ENCODE measurements at places on chromosomes 2 and 18. TPM values are rescaled to one million over a fixed set of nuclear protein-coding genes. Genes with fewer than 3 reads are reported as not detected.

- DNase-seq, result no peak
These were observed 2.6 kb downstream of the THADA start for GRCh38 chr2:43593254-43593653.

- DNase-seq, result no peak
These were observed 110.8 kb downstream of the SETBP1 start for GRCh38 chr18:44791520-44791919.

GRCh38 chr18:63979409-63979920 lies 9.6 kb downstream of the SERPINB8 start:
- DNase-seq, result peak; percentile 37

DNA sequence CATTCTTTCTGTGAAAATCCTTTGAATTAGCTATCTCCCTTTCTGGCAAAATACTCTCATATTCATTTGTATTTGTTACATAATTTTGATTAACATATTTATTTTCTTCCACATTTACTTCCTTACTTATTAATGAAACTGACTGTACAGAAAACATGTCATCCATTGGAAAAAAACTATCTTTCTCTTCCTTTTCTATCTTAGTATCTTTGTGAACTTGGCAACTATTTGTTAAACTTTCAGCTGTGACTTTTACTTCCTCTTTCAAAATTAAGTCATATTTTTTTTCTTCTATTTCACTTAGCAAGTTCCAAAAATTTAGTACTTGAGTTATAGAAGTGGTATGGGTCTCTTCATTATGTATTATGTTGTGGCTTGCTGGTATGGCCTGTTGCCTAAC lies 2.6 kb downstream of the RAD51AP2 start:
- no peak for DNase-seq

DNA sequence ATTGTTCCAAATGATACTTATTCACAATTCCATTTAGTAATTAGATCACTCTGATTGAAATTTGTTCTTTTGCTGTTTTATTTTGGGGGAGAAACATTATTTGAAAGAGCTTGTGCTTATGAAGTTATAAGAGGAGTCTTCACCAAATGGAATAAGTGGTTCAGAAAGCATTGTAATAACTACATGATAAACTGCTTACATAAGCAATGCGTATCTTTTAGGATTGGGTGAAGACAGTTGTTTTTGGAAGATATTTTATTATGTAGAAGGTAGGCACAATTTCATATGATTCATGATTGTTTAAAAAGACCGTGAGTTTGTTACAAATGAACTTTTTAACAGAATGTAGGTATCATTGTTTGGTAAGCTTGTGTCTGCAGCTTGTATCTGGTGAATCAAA lies 14.5 kb downstream of the ZNF638 start:
- DNase-seq, result no peak

DNA sequence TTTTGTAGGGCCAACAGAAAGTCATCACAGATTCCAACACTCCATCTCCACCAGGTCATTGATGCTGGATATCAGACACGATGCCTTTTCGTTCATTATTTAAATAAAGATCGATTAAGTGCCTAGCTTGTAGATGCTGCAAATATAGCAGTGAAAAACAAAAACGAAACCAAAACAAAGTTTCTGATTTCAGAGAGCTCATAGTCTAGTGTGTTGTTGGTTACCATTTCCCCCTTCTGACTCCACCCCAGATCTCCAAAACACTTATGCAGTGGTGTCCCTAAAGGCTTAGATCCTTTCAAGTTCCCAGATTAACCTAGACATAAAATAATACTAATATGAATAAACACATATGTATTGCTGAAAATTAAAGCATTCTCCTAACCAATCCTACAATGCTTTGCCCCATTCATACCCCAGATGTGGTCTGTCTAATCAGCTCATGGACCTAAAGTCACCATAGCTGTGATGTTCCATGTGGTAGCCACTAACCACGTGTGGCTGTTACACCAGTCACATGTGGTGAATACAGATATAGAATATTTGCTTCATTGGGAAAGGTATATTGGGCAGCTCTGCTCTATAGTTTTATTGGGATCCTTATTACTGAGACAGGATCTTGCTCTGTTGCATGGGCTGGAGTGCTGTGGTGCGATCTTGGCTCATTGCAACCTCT lies 787.2 kb downstream of the TDRD15 start:
- DNase-seq, result no peak

GRCh38 chr2:7016601-7017211 lies 99.5 kb downstream of the RNF144A start:
- no peak for DNase-seq

DNA sequence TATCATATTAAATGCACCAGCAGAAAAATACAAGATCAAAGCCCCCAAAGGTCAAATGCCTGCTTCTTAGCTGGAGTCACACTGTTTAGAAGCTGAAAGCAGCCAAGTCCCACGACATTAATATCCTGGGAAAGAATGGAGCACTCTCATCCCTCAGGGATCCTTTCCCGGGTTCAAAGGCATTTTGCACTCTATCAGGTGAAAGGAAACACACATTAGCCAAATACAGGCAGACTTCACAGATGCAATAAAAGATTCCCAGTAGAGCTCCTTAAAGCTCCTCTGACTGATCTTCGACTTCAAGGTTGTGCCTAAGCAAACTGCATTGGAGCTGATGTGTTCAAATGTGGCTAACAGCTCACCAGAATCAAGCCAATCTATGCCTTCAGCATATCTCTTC lies 158.4 kb downstream of the RNF152 start:
- no peak for DNase-seq

DNA sequence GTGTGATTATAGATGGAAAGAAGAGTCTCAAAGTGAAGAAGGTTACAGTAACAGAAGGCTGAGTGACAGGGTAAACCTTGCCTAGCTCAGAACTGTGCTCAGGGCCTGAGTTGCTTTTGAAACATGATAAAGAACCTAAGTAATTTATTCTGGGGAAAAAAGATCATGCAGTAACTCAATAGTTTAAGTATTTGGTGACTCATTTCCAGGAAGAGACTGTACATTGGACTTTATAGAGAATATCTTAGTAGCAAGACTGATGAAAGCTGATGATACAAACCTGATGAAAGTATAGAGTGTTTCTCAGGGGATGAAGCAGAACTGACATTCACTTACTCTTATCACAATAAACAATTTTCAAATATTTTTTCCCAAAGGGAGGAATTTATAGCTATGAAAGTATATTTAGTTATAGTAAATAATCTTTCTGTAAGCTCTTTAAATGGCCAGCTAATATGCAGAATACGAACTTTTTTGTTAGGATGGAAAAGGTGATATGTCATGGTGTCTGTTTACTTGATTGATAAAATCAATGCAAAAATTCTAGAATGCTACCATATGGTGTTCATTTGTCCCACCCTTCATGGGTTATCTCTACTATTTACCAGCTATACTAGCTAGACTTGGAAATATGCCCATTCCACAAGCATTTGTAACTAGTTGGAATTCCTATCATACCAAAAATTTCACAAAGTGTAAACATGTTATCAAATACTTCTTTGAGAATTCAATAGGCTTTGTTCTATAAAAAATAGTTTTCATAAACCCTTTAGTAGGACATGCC lies 1265.5 kb upstream of the ACVR2A start:
- no peak for DNase-seq

DNA sequence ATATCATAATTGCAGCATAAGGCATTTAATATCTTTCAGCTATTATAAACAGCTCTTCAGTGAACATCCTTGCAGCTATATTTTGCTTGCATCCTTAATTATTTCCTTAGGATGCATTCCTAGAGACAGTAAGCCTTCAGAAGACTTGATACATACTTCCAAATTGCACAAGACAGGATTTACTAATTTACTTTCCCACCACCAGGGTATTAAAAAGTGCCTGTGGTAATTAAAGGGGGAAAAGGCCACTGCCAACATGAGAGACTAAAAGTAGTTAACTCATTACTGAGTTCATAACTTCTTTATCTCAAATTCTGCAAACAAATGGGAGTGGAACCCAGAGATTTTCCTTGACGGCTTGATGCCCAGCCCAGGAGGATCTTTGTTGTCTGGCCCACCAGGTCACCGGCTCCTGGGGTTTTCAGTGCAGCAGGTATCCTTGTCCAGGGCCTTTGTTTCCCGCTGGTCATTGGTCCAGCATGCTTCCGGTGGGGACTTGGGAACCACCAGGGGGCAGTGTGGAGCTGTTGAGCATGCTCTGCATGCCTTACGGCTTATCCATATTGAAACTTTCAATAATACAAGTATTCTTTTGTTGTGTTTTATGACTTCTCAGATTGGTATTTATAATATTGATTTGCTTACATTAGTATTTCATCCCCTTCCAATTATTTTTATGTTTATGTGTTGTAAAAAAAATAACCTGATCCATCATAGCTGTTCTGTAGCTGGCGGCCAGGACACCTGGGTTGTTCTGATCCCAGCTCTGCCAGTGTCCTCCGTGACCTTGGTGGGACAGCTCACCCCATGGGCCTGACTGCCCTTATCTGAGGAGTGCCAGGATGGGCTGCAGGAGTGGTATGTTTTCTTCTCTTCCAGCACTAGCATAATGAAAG lies 61.4 kb downstream of the TGOLN2 start:
- DNase-seq, result no peak

- DNase-seq, result no peak
These were observed 20.8 kb upstream of the TUBB6 start for GRCh38 chr18:12287131-12287681.

GRCh38 chr2:119158563-119159347 lies at the start of gene C1QL2:
Gene C1QL2, minus strand, starts transcription at chr2:119158751. Its CDS starts 482 bp downstream, at chr2:119158269.
- no peak for DNase-seq

- no peak for DNase-seq
These were observed 130.1 kb upstream of the DAPL1 start for GRCh38 chr2:158664987-158665386.

DNA sequence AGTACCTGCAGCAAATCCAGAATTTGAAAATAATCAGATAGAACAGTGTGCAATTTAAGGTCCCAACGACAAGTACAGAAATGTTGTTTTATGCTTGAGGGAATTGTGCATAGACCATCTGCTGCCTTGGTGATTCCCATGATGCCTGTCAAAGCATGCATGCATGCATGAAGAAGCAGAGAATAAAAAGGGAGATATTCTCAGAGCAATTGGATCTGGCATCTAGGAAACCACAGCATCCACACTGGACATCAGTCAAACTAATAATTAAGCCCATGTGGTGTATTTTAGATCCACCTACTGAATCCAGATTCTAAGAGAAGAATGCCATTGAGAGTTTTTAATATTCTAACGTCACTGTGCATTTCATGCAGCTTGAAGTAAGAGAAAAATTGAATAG lies 361.2 kb downstream of the FSIP2 start:
- no peak for DNase-seq

DNA sequence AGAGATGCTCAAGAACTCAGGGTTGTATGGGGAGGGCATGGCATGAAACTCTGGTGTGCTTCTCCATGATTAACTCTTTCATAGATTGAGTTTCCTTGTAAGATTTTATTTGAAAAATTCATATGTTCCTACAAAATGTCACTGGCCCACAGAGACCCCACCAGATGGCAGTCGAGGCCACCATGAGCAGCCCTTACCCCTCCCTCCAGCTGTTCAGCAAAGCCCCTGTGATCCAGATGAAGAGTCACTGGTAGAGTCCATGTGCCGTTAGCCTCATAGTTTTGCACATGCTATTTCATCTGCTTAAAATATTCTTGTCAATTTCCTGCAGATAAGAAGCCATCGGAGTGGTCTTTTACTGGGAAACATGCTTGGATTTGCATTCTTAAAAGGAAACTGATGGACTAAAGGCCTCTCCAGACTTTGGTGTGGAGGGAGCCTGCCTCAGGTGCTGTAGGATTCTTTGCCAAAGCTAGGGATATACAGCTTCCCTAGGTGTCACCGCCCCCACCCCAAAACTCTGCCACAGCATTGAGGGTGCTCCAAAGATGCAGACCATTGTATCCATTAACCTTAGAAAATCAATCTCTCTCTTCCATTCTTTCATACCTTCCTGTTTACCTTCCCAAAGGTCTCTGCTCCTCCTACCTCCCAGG lies 18.8 kb downstream of the ZNF385B start:
- DNase-seq, result no peak

DNA sequence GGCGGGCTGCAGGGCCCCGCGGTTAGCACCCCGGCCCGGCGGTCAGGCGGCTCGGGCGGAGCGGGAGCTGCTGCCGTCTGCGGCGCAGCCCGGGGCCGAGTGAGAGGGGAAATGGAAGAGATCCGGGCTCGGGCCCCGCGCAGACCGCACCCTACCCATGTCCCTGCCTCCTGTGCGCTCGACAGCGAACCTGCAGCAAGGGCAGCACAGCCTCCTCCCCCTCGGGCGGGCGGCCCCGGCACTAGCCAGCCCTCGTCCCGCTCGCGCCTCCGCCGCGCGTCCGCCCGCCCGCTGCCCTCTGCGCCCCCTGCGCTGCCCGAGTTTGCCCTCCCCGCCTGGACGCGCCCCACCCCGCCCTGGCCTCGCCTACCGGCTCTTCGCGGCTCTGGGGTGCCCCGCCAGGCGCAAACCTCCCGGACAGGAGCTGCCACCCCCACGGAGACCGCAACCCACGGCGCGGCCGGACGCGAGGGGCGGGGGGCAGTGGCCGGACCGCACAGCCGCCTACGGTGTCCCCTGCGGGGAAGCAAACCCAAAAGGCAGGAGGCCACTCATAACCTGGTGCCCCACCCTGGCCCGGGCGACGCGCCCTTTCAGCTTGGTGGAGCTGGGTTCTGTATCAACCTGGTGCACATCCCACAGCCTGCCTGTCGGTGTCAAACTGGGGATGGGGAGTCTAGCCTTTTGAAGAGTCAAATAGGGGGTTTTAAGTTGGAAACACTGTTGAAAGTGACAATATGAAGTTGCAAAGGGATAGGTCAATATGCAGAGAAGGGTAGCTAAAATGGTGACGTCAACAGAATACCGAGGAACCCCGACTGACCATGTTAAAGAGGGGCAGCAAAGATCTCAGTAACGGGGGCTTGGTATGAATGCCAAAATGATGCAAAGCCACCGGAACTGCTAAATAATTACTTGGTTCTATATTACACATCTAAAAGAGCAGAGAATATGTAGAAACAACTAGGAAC lies at the start of gene IHH:
Gene IHH, minus strand, starts transcription at position 101 of the 971 bp plus-strand sequence. CDS start 454 bp downstream, outside the sequence.
- no peak for DNase-seq

DNA sequence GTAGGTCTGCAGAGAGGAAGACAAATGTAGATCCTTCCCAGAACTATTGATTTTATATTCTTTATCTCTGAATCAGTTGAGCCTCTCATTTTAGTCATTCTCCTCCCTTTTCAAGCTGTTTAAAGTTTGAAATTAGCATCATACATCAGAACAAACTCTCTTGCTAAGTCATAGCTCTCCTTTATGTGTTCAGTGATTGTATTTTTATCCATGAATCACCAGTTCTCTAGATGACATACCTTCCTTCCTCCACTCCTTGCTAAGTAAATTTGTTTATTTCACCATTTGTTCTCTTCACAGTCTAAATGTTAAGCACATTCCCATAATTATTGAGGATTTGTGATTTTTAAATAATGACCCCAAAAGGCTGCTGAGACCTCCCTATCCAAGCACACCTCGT lies 63.5 kb upstream of the RAPGEF4 start:
- DNase-seq, result no peak

- DNase-seq, result no peak
These were observed 217.5 kb downstream of the TGIF1 start for GRCh38 chr18:3667255-3668137.

- DNase-seq, result no peak
These were observed 21.8 kb downstream of the FZD5 start for GRCh38 chr2:207747653-207748560.

The NEU2 gene
- total RNA-seq, result not detected

The VSNL1 gene
- 0.13 TPM for total RNA-seq

The KIF3C gene
- 75.9 TPM for total RNA-seq

The GALNT13 gene
- total RNA-seq, result 0.75 TPM

The INPP5D gene
- 2.7 TPM for total RNA-seq

The UGT1A9 gene
- not detected for total RNA-seq

The AQP4 gene
- total RNA-seq, result not detected

The ALKAL2 gene
- total RNA-seq, result 2.8 TPM

The HIBCH gene
- 7.8 TPM for total RNA-seq

The CBLN2 gene
- total RNA-seq, result not detected

The CHRND gene
- total RNA-seq, result not detected

The MLPH gene
- 27.3 TPM for total RNA-seq

The LBX2 gene
- total RNA-seq, result 1.9 TPM

The C2orf78 gene
- total RNA-seq, result not detected
